DMS 273 treated with DMSO at 0.1 percent for 48 hours (cell line): ENCODE measurements at places on chromosomes 16 and 17.

DNA sequence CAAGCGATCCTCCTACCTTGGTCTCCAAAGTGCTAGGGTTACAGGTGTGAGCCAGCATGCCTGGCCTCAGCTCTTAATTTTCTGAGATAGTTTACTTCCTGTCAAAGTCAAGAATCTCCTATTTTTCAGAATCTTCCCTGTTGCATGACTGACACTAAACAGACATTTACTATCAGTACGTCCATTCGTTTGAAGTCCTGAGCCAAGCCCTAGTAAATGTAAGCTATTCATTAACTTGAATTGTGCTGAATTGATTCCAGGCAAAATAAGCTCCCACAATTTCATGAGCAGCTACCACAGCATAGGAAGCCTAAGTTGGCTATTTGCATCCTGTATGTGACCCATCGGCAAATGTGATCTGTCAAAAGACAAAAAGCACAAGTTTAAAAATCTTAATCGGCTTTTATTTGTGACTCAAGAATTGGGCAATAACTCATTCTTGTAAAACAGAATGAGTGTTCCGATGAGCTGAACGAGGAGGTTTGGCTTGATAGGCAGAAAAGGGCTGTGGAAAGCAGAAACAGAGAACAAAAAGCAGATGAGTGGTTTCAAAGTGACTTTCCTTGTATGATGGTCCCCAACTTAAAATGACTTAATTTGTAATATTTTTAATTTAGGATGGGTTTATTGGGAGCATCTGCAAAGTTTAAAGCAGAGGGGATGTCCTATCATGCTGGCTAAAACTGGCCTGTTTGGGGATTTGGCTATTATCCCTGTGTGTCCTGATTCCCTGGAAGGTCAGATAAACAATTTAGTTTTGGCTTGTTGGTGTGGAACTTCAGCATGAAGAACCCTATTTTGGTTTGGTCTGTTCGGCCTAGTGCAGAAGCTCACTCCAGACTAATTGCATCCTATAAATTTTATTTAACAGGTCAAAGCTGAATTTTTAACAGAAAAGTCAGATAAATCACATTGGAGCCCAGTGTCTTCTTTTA lies 14.2 kb downstream of the RNF112 start:
- DNase-seq = no peak

GRCh38 chr16:48408688-48409087 lies 23.5 kb upstream of the SIAH1 start:
- no peak for DNase-seq

DNA sequence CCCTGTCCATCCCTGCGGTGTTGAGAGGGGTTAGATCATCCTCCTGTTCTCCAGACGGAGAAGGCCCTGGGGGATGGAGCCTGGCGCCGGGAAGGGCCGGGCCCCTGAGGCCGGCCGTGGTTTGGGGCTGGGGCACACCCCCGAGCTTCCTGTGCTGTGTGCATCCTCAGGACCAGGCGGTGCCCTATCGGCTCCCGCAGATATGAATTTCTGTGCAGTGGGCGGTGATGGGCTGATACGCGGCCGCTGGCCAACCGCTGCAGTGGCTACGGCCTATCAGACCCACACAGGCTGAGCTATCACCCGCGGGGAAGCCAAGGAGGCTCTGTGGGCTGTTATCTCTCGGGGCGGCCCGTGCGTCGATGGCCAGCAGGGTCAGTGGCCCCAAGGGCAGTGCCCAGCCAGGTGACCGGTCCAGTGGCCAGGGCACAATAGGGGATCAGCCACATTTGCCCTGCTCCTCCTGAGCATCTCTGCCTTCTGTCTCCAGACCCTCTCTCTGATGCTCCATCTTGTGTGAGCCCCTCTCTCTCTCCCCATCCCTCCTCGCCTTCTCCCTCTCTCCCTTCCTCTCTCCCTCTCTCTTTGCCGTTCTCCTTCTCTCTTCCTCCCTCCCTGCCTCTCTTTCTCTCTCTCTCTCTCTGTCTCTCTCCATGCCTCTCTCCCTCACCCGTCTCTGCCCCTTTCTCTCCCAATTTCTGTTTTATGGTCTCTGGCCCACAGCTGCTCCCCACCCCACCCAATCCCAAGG lies 38.7 kb downstream of the ZFPM1 start:
- no peak for DNase-seq

DNA sequence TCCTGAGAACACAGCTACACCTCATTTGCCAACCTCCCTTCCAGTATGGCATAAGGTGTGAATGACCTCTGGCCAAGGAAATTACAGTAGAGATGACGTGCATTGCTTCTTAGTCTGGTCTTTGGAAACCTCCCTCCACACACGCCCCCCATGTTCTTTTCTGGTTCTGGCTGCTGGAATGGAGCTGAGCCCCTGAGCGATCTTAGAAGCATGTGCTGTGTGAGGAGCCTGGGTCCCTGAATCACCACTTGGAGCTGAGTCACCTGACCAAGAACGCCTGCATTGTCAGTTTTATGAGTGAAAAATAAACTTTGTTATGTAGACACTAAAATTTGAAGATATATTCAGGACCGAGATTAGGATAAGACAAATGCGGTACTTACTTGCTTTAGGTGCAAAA lies 51.4 kb downstream of the HS3ST3A1 start:
- DNase-seq = no peak

DNA sequence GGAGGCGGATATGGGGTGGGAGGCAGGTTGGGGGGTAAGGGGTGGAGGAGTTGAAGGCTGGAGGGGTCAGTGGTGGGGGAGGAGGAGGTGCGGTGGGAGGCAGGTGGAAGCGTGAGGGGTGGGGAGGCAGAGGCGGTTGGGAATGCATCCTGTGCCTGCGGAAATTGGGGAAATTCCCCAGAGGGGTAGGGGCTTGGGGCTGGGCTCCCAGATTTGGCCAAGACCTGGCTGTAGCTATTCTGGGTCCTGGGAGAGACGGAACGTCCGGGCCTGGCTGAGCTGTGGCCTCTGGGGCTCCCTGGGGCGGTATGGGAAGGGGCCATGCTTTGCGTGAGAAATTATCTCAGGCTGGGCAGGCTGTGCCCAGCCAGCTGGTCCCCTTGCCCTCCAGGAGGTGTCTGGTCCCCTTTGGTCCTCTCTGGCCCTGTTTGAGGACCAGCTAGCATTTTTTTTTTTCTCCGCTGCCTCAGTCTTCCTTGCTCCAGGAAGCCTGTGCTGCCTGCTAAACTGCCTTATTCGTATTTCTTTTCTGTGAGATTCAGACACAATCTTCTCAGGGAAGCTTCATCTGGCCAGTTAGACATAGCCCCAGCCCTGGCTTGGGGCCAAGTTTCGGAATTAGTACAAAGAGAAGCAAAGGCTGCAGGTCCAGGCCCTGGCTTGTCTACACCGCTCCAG lies 7.3 kb upstream of the TRPV2 start:
- peak; percentile 30 for DNase-seq

GRCh38 chr17:29363716-29364115 lies 26.4 kb upstream of the TAOK1 start:
- DNase-seq = no peak

- DNase-seq = no peak
These were observed 110.7 kb downstream of the WWOX start for GRCh38 chr16:78209951-78210661.

DNA sequence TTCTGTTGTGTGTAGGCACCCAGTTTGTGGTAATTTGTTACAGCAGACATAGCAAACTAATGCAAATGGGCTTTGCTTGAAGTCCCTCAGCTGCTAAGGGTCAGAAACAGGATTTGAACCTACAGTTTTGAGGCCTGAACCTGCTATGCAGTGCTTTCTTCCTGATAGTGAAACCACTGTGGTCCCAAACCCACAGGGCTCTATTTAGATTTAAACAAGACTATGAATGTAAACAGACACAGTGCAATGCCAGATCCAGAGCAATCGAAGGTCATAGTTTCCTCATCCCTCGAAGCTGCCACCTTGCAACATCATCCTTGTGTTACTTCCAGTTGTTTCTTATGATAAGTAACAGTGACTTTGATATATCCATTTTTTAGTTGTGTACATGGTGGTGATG lies 630.2 kb downstream of the WWOX start:
- no peak for DNase-seq

- no peak for DNase-seq
These were observed 362 bp downstream of the KLHDC4 start for GRCh38 chr16:87765473-87765775.

DNA sequence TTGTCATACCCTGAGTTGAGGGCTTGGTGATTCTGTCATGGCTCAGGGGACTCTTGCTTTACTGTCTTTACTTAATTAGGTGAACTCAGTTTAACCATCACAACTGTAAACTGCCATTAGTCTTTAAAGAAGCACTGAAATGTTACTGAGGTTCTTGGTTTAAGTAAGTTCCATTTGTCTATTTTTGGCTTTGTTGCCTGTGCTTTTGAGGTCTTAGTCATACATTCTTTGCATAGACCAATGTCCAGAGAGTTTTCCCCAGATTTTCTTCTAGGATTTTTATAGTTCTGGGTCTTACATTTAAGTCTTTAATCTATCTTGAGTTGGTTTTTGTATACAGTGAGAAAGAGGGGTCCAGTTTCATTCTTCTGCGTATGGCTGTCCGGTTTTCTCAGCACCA lies 137.5 kb downstream of the SOCS1 start:
- no peak for DNase-seq

DNA sequence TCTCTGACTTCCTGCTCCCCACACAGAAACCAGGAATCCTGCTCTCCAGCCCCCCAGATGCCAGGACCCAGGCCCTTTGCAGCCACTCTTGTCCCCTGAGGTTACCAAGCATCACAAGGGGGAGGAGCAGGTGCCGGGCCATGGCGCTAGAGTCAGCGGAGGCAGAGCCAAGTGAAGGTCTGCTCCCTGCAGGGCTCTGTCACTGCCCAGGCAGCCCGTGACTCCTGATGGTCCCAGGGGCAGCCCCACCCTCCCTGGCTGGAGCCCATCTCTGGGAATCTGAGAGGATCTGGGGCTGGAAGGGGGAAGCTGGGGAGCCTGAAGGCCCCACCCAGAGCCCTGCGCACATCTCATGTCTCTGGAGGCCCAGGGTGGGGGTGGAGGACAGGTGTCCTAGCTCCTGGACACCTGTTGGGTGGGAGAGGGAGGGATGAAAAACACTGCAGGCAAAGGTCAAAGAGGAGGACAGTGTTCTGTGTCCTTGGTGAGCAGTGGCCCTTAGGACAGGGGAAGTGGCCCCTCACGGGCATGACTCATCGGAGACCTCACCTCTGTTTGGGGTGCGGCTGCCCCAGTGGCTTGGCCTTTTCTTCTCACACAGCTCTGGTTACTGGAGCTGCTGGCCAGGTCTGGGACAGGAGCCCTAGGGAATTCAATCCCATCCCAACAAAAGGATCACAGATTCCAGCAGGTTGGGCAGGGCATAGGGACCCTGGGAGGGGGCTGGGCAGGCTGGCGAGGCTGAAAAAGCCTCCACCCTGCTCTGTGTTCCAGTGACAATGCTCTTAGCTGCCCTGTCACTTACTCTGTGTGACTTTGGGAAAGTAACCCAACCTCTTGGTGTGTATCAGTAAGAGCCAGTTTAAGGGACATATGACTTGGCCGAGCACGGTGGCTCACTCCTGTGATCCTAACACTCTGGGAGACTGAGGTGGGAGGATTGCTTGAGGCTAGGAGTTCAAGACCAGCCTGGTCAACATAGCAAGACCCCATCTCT lies at the start of gene PRSS36:
Gene PRSS36 (minus strand): TSS at position 173 of the 997 bp plus-strand sequence. CDS start 31 bp downstream, at position 142.
- DNase-seq = no peak

GRCh38 chr17:75269844-75270217 lies 1.2 kb downstream of the MIF4GD start:
- DNase-seq = no peak

DNA sequence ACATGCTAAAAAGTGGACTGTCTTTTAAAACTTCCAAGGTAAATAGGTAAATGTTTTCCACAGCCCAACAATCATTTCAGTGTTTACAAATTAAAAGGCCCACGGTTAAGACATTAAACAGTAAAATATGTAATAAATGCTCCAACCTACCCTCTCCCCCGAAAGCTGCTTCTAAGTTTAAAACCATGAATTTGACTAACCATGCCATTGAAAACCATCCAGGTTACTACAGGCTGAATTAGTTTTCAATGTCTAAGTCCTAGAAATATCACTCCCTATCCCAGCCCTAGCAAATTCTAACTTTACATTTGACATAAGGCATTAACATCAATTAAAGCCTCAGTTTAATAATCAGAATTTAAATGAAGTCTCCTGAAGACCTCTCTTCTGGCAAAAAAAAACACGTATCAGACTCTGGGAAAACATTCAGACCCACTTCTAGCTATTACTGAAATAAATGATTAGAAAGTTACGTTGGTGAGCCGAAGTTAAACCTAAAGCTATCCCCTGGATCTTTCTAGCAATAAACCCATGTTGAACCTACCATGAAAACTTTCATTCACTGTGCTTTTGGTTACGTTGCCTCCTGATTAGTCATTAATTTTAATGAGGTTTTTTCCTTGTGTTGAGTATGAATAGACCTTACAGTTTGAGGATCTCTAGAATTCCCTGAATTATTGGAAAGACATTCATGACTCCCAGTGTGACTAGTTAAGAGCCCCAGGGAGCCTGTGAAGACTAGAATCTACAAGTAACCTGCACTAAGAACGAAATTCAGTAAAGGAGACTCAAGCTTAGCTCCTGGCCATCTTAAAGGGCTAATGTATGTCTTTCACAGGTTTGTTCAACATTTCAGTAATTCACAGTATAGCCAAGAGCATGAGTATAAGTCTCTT lies 1.7 kb upstream of the POLG2 start:
- DNase-seq = no peak

DNA sequence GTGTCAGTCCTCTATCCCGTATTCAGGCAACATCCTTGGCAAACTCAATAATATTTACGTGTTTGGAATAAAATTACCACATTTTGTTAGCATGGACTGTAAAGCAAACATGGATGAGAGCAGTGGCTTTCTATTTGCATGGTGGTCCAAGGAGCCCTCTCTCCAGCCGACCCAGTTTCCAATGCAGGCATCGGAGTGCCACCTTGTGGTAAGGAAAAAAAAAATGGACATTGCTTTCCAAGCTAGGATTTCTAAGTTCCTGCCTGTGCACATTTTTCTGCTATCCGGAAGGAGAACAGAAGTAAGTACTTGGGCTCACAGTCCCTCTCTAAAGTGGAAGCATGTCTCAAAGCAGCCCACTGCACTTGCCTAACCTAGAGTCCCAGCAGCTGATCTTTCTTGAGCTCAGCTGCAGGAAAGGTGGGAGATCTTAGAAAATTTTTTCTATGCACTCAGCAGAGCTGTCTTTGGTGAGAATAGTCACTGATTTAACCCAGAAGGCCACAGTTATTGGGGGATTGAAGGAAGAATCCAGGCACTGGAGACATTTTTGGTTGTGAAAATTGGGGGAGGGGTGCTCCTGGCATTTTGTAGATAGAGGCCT lies 46.0 kb upstream of the ERCC4 start:
- DNase-seq = peak; percentile 15

DNA sequence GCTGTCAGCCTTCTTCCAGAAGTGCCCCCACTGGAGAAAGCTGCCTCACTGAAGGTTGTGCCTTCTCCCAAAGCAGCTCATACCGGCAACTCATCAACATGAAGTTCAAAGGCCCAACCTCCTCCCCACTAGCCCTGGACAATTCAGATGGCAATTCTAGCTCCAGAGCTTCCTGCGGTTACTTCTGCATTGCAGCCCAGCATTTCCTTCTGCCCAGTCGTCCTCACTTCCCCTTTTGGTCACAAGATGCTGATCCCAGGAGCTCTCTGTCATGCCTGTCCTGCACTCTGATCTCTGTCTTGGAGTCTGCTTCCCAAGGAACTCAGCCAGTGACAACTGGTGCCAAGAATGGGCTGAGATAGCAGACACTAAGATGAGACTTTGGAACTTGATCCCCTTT lies 178.2 kb upstream of the SOX9 start:
- no peak for DNase-seq
